ENCODE measurements at places on chromosomes 12 and 14.
A peak's percentile ranks its signal among the peaks of the same experiment; 100 is the strongest.

DNA sequence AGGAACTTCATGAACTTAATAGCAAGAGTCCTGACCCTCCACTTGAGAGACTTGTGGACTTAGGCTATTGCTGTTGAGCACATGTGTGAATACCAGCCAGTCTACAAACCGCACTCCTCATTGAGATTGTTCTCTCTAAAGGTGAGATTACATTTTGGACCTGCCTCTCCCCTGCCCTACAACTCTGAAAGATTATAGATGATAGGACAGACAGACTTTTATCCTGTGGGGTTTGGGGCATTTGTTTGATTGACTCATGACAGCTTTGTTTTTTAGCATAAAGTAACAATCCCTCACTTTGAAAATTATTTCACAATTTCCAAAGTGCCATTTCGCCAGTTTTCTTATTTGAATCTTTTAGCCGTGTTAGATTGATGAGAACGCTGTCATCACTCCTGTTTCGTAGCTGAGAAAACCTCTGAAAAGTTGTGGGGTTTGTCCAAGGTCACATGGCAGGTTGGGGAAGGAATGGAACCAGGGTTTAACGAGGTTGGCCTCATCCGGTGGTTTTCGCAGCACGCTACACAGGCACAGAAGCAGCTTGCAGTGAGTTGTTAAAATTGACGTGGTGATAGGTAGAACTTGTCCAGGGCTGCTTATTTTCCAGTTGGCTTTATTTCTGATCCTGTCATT lies 836 bp downstream of the EVL start:
- peak; percentile 64 for DNase-seq

DNA sequence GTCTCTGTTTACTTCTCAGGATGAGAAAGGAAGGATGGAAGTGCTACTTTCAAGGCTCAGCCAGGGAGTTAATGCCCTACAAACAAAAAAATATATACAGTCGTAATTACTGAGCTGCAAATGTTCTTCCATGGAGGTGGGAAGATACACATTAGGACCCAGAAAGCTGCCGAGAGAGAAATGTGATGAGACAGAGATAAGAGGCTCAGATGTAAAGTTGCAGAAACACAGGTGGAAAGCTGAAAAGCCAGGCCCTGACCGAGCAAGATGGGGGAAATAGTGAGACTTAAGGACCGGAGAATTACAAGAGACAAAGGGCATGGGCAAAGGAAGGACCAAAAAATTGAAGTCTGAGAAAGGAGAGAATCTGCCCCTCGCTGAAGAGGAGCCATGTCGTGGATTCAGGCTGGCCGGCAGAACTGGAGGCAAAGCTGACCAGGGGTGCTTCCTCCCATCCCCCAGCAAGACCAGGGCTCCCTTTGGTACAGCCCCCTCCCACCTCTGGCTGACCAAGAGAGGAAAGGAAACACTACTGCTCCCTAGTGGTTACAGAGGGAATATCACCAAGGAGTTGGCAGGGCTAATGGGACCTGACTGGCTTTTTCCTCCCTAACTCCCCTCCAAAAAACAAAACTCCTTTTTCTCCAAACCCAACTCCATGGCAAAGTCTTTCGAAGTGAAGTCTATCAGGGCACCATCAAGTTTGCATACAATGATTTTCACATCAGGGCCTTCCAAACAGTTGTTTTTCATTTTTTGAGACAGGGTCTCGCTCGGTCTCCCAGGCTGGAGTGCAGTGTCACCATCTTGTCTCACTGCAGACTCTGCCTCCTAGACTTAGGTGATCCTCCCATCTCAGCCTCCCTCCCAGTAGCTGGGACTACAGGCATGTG lies 12.1 kb downstream of the ZFHX2 start:
- DNase-seq = no peak

GRCh38 chr14:102775855-102776760 lies 1.1 kb upstream of the TRAF3 start:
- DNase-seq = peak; percentile 16

DNA sequence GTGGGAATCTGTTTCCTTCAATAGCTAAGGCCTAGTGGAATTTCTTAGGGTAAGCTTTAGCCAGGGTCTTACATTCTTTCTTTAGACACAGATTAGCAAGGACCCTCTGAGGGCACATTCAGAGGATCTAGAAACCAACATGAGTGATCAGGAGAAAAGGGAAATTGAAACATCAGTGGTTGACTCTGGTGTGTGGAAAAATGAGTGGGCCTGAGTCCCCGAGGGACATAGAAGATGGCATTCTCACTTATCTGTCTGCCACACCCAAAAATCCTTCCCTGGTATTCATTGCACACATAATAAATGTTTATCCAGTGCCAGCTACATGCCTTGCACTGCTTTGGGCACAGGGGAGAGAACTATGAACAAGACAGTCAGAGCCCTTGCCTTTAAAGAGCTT lies 82.9 kb downstream of the SSPN start:
- DNase-seq = no peak

- no peak for DNase-seq
Measured at GRCh38 chr12:67299926-67300325, 30.8 kb downstream of the CAND1 start.

DNA sequence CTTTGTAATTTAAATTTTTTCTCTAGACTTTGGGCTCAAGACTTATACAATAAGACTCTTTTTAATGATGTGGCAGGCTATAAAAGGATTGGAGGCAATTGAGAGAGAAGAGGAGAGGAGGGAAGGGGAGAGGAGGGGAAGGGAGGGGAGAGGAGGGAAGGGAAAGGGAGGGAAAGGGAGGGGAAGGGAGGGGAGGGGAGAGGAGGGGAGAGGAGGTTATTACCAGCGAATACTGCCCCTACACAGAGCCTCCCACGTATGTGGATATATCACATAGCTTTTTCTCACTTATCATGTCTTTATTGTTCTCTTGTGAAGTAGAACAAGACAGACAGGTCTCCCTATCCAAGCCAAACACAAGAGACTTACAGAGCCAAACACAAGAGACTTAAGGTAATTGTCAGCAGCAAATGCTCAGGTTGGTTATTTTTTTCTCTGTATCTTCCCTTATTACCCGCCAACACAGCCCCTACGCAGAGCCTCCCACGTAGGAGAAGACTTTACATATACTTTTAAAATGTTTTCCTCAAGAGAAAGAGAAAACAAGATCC lies 63.1 kb downstream of the DRAM1 start:
- no peak for DNase-seq

- DNase-seq = no peak
Measured at GRCh38 chr14:103220982-103221641, 97.9 kb downstream of the TNFAIP2 start.

- peak; percentile 71 for DNase-seq
Measured at GRCh38 chr12:62256408-62257096, 3.7 kb upstream of the USP15 start.

All from stimulated activated CD4-positive, alpha-beta T cell treated with anti-CD3 and anti-CD28 coated beads, Interleukin-12 subunit alpha, Interleukin-12 subunit beta, amount 100 ng/mL, for 4 hours (primary cell).